Right ventricle myocardium superior (tissue), 1 donor: ENCODE measurements at places on chromosomes 2 and 18. TPM values are rescaled to one million over a fixed set of nuclear protein-coding genes. Genes with fewer than 3 reads are reported as not detected.

Gene PDE1A
- total RNA-seq: 11.4 TPM

Gene NEB
- 1.5 TPM for total RNA-seq

Gene CTLA4
- 0.22 TPM for total RNA-seq

Gene SANBR
- 6.2 TPM for total RNA-seq
